ENCODE measurements at places on chromosomes 3 and 15.

DNA sequence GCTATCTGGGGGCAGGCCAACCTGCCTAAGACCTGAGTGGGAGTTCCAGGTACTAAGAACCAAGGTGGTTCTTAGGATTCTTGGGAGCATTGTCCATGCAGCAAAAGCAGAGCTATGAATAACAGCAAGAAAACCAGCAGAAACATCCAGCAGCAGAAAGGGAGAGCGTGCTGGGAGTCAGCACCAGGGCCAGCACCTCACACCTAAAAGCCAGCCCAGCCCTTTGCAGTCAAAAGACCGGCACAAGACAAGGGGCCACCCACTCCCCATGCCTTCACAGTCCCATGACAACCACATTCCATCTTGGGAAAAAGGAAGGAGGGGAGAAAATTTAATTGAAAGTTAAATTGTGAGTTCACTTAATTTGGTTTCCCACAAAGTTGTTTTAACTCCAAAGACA is 364.9 kb downstream of the AGBL1 start:
- no peak for DNase-seq

- DNase-seq = no peak
These were observed 513.0 kb downstream of the NTRK3 start for GRCh38 chr15:87743562-87743961.

DNA sequence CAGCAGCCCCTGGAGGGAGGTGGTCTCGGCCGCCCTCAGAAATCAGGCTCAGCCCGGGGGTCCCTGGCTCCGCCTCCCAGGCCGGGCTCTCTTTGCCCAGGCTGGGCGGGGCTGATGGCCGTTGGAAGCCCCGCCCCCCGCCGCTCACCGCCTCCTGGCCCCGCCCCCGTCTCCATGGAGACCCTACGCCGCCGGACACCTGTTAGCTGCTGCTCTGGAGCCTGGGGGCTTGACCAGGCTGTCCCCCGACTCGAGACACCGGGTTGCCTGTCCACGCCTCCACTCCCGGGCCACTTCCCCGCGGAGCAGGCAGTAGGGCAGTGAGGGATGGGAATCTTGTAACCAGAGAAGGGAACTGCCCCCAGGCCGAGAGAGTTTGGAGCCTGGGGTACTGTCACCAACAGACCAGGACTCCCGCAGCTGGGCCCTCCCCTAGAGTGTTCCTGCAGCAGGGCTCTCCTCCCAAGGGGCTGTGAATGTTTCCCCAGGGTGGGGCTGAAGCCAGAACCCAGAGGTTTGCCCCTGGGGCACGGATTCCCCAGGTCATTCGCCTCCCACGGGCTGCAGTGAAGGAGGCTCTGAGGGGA is 27.8 kb upstream of the RPL32 start:
- DNase-seq = no peak

DNA sequence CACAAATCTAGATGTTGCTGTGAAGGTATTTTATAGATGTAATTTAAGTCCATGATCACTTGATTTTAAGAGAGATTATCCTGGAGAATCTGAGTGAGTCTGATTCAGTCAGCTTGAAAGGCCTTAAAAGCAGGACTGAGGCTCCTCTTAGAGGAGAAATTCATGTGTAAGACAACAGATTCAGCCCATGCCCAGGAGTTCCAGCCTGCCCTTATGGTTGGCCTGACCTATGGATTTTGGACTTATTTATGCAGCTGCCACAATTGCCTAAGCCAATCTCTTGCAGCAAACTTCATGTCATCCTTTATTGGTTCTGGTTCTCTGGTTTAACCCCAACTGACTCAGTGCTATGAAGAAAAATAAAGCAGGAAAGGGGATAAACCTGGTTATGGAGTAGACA is 296.5 kb upstream of the RASGRP1 start:
- DNase-seq = no peak

DNA sequence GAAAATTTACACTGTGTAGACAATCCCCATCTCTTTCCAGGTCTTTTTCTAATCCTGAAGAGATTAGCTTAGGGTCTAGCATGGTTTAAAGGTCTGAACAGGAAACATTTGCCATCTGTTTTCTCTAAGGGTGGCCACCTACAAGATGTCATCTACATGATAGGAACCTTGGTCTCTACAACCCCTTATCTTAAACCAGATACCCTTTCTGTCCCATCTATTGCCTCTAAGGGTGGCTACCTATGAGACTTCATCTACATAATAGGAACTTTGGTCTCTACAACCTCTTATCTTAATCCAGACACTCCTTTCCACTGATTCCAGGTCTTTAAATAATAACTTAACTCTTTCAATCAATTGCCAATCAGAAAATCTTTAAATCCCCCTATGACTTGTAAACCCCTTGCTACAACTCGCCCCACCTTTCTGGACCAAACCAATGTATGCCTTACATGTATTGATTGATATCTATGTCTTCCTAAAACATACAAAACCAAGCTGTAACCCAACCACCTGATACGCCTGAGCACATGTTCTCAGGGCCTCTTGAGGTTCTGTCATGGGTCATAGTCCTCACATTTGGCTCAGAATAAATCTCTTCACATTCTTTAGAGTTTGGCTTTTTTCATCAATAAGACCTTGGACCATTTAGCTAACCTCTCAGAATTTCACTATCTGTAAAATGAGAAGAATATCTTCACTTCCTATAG is 605.0 kb downstream of the TUSC7 start:
- no peak for DNase-seq

DNA sequence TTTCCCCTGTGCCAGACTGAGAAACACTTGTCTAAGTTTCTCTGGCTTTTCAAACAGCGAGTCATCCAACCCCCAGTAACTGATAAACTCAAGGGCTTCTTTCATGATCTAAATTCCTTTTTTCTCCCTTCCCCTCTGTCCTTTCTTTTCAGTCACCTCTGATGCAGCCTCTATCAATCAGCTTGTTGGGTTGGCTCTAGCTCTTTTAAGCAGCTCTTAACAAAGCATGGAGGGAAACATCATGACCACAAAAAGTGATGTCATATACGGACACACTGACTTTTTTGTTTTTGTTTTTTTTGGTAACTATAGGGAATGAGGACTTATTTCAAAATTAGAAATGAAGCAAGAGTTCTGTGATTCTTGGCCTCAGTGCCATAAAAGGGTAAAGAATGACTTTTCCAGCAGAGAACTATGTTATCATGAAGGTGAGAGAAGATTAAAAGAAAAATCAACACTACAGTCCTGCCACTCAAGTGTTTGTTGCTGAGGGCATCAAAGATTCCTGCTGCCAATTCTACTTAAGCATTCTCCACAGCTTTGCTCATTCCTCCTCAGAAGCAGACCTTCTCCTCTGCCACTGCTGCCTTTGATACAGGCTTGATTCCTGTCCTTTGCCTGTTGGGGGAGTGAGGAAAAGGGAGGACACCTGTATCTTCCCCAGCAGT is 457.0 kb upstream of the ONECUT1 start:
- no peak for DNase-seq

DNA sequence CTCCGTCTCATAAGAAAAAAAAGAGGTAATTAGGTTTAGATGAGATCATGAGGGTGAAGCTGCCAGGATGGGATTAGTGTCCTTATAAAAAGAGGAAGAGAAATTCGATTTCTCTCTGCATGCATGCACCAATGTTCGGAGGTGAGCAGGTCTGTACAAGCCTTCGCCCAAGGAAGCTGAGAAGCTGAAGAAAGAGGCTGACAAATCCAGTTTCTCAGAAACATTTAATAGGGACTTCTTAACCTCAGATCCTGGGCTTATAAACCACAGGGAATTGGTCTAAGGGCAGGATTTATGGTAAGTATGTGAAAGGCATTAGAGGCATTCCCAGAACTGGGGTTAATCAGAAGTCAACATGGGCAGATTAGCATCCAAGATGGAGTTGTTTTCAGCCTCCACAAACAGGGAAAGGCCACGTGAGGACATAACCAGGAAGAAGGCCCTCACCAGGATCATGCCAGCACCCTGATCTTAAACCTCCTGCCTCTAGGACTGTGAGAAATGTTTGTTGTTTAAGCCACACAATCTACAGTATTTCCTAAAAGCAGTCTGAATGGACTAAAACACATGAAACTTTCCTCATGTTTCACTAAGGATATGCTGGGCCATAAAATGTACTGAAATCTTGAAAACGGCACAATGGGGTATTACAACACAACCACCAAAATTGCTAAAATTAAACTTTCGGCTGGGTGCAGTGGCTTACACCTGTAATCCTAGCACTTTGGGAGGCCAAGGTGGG is 11.3 kb downstream of the SHISA5 start:
- no peak for DNase-seq

- DNase-seq = no peak
These were observed 1.8 kb downstream of the SMAD3 start for GRCh38 chr15:67066959-67067853.

DNA sequence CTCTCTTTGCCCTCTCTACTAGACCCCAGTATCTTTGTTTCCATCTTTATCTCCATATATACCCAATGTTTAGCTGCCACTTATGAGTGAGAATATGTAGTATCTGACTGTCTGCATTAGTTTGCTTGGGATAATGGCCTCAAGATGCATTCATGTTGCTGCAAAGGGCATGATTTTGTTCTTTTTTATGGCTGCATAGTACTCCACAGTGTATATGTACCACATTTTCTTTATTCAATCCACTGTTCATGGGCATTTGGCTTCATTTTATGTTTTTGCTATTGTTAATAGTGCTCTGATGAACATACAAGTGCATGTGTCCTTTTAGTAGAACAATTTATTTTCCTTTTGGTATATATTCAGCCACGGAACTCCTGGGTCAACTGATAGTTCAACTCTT is 671.5 kb upstream of the GRM7 start:
- no peak for DNase-seq

Measured in SHP77 treated with DMSO at 0.1 percent for 48 hours (cell line).